ENCODE measurements at places on chromosomes 11 and 22. TPM values are rescaled to one million over a fixed set of nuclear protein-coding genes. Genes with fewer than 3 reads are reported as not detected.

DNA sequence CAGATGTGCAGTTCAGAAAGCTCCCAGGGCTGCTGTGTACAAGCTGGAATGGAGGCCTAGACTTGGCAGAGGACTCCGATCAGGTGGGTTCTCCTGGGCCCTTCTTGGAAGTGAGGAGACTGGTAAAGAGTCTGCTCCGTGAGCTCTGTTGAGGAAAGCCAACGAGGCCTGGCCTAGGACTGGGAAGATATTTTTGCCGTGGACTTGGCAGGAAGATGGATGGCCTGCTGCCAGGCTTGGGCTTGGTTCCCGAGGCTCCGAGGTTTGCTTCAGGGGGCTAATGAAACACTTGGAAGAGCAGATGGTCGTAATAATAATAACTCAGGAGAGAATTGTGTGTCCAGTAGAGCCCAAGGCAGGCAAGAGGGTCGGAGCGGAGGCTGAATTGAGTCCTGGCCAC lies 3.9 kb downstream of the GALR3 start:
- no peak for DNase-seq
- peaks cover 6% of the 10 kb centered on the region for H3K36me3 ChIP-seq
- H3K27ac ChIP-seq, result no peak overlapping the region
- H3K4me1 ChIP-seq, result no peaks in the 10 kb centered on the region
- no peaks in the 10 kb centered on the region for H3K27me3 ChIP-seq

DNA sequence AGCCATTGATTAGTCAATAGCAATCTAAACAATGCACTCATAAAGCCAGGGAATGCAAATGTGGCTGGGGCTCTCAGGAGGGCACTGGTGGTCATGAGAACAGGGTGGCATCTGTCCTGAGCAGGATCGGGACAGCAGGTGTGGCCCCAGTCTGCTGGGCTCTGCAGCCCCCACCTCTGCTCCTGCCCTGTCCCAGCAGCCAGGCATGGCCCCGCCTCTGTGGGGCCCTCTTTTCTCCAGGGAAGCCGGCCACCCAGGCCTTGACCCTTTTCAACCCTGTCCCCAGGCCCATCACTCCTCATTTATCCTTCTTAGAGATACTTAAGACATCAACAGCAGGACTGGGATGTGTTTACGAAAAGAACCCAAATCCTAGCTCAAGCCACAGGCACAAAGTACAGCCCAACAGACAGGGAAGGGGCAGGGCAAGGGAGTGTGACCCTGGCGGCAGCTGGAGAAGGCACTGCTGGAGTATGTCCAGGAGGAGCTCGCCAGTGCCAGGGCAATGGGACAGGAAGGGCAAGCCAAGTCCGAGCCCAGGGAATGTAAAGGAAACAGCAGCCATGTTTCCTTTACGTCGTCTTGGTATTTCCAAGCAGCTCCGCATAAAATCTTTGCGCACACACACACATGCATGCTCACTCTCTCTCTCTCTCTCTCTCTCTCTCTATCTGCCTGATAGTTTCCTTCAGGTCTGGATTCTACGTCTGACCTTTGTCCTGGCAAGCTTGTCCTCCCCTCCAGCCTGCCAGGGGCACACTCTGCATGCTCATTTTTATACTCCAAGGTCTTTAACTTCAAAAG lies 59.9 kb downstream of the DGCR2 start:
- H3K27me3 ChIP-seq, result no peaks in the 10 kb centered on the region
- H3K36me3 ChIP-seq, result no peaks in the 10 kb centered on the region
- peak; percentile 68 for DNase-seq
- H3K27ac ChIP-seq, result no peak overlapping the region
- no peak overlapping the region for H3K4me3 ChIP-seq
- H3K4me1 ChIP-seq, result peaks cover 13% of the 10 kb centered on the region

DNA sequence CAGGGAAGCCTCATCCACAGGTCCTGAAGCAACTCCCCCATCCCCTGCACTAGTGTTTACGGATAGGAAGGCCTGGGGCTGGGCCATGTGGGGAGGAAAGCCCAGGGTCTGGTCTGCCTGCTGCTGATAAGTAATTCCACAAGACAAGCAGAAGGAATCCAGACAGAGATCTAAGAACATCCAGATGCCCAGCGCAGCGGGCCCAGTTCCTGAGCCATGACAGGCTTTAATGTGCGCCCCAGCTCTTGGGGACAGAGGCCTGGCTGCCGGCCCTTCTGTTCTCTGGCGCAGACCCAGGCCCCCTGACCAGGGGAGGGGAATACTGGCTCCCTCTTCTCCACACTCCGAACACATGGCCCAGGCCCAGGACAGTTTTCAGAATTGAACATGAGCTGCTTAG lies 28.8 kb upstream of the ETS1 start:
- H3K36me3 ChIP-seq, result no peaks in the 10 kb centered on the region
- no peak overlapping the region for H3K4me3 ChIP-seq
- H3K27ac ChIP-seq, result no peak overlapping the region
- no peaks in the 10 kb centered on the region for H3K27me3 ChIP-seq

- DNase-seq, result no peak
- H3K4me3 ChIP-seq, result no peak overlapping the region
- no peaks in the 10 kb centered on the region for H3K36me3 ChIP-seq
- no peaks in the 10 kb centered on the region for H3K4me1 ChIP-seq
- H3K27me3 ChIP-seq, result peaks cover 9% of the 10 kb centered on the region
Observed at GRCh38 chr11:133827556-133827955, 17.8 kb downstream of the SPATA19 start.

DNA sequence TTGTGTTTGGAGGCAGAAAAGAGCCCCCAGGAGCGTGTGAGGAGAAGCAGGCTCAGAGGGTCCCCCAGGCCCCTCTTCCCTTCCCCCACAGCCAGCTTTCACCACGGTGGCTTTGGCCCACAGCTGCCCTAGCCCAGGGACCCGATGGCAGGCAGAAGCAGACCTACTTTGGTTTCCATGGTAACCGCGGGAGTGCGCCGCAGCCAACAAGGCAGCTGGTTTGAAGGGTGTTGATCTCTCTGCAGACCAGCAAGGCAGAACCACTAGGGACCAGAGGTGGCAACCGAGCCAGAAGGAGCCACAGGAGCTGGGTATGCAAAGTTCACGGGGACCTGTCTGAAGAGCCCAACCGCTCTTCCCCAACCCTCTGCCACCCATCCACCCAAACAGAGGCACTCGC lies 69.4 kb downstream of the BUD13 start:
- no peaks in the 10 kb centered on the region for H3K36me3 ChIP-seq
- H3K4me3 ChIP-seq, result no peak overlapping the region
- no peaks in the 10 kb centered on the region for H3K27me3 ChIP-seq
- H3K27ac ChIP-seq, result no peak overlapping the region
- peaks cover 4% of the 10 kb centered on the region for H3K4me1 ChIP-seq
- no peak for DNase-seq

- H3K4me3 ChIP-seq, result no peak overlapping the region
- DNase-seq, result no peak
- peaks cover 9% of the 10 kb centered on the region for H3K27me3 ChIP-seq
- no peak overlapping the region for H3K27ac ChIP-seq
- H3K36me3 ChIP-seq, result no peaks in the 10 kb centered on the region
Observed at GRCh38 chr22:45358127-45358526, 48.4 kb downstream of the FAM118A start.

DNA sequence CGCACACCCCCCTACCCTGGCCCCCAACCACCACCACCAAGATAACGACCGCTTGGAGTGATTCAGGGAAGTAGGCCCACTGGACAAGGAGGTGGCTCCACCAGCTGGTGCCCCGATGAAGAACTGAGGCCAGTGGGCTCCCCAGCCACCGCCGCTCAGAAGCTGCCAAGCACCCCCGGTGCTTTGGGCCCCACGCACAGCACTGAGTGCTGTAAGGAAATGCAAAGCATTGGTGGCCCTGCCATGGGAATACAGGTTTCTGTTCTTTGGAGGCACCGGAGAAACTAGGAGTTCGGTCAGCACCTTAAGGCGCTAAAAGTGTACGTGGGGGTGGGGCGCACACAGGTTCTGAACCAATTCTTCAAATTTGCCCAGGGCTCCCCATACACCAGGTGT lies 664 bp upstream of the PRSS23 start:
- H3K36me3 ChIP-seq, result no peaks in the 10 kb centered on the region
- H3K27me3 ChIP-seq, result no peaks in the 10 kb centered on the region
- peaks cover 15% of the 10 kb centered on the region for H3K4me1 ChIP-seq
- peak overlapping the region; percentile 78 for H3K4me3 ChIP-seq
- DNase-seq, result no peak
- H3K27ac ChIP-seq, result peak overlapping the region; percentile 82

- H3K4me1 ChIP-seq, result peaks cover 46% of the 10 kb centered on the region
- H3K4me3 ChIP-seq, result peak overlapping the region; percentile 50
- no peaks in the 10 kb centered on the region for H3K36me3 ChIP-seq
- no peak for DNase-seq
Observed at GRCh38 chr22:40107851-40108378, 69.8 kb upstream of the TNRC6B start.

DNA sequence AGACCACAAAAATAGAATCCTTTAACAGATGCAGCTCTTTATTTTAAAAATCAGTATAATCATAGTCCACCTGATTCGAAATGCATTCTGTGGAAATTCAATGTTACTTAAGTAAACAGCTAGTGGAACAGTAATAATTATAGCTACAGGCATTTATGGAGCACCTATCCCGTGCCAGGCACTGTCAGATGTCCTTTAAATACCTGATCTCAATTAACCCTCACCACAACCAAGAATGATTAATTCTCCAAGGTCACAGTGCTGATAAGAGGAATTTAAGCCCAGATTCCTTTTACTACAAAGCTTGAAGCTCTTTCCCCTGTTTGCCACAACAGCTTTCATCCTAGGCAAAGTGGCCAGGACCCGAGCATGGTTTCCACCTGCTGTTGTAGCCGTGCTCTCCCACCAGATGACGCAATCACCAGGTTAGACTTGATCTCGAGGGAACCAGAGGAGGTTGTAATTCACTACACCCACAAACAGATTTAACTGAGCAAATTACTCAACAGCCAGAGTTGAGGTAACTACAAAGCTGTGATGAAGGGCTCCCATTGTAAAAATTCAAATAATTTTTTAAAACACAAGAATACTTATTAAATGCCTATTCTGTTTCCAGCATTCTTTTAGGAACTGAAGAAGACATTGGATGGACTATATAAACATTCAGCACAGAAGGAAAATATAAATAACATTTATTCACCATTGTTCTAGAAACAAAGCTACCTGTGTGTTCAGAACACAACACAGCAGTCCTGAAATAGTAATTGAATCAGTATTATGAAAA lies 10.3 kb downstream of the PRDM10 start:
- H3K27ac ChIP-seq, result no peak overlapping the region
- DNase-seq, result no peak
- H3K4me3 ChIP-seq, result peak overlapping the region; percentile 2

DNA sequence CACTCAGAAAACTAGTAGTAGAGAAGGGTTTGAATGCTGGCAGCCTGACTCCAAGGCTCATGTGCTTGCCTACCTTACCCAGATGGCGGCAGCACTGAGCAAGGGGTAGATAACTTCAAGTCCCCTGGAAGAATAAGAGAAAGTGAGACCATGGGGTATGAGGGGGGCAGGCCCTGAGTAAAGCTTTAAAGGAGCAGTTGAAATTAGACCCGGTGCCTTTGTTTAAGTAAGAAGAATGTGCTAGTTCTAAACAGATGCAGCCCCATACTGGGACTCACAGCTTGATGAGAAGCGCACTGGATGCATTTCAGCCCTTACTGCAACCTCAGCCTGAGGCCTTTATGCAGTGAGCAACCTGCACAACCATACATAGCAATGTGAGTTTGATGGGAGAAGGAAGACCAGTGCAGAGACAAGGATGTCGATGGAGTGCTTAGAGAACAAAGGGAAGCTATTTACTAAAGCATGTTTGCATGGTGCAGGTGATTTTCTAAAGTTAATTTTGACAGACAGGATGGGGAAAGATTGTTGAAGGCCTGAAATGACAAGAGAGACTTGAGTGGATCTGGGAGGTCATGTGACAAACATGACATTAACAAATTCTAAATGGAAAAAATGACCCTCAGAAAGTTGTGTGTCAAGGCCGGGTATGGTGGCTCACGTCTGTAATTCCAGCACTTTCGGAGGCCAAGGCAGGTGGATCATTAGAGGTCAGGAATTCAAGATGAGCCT lies 27.1 kb upstream of the TMA7B start:
- no peak overlapping the region for H3K27ac ChIP-seq
- no peaks in the 10 kb centered on the region for H3K4me1 ChIP-seq
- DNase-seq, result no peak
- H3K36me3 ChIP-seq, result no peaks in the 10 kb centered on the region

GRCh38 chr11:44985721-44986120 lies 35.0 kb upstream of the TP53I11 start:
- H3K27ac ChIP-seq, result no peak overlapping the region
- H3K27me3 ChIP-seq, result no peaks in the 10 kb centered on the region
- H3K4me1 ChIP-seq, result peaks cover 13% of the 10 kb centered on the region
- no peaks in the 10 kb centered on the region for H3K36me3 ChIP-seq
- DNase-seq, result no peak

GRCh38 chr11:86171627-86172026 lies 72.9 kb upstream of the EED start:
- H3K27ac ChIP-seq, result no peak overlapping the region
- no peaks in the 10 kb centered on the region for H3K36me3 ChIP-seq
- no peak overlapping the region for H3K4me3 ChIP-seq
- no peaks in the 10 kb centered on the region for H3K27me3 ChIP-seq
- H3K4me1 ChIP-seq, result peaks cover 19% of the 10 kb centered on the region

DNA sequence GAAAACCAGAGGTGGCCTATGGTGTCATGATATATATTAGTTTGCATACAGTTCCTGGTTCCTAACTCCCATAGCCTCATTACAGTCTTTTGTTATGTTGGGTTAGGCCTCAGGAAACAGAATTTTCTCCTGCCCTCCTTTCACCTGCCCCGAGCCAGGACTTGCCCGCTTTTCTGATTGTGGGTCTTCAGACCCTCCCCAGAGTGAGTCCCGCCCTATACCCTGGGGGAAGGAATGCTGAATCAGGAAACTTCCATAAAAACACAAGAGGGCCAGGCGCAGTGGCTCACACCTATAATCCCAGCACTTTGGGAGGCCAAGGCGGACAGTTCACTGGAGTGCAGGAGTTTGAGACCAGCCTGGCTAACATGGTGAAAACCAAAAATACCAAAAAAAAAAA lies 70.9 kb downstream of the SLC35F2 start:
- no peak overlapping the region for H3K27ac ChIP-seq
- H3K27me3 ChIP-seq, result no peaks in the 10 kb centered on the region

Gene MAML2
- 0.39 TPM for polyA plus RNA-seq

Gene KRTAP5-1
- polyA plus RNA-seq, result not detected

Gene SMTNL1
- polyA plus RNA-seq, result 14.9 TPM

Gene CYP2D6
- polyA plus RNA-seq, result 0.03 TPM

Gene P2RX6
- polyA plus RNA-seq, result 11.3 TPM

Gene NXPE2
- 0.16 TPM for polyA plus RNA-seq

Gene NFAM1
- polyA plus RNA-seq, result 0.08 TPM

All from psoas muscle (tissue), 8 donors.